NCI-H446 treated with DMSO at 0.1 percent for 48 hours (cell line): ENCODE measurements at places on chromosomes 2 and 18.

GRCh38 chr2:218861645-218862318, 2.2 kb downstream of the WNT6 start:
- DNase-seq, result no peak

DNA sequence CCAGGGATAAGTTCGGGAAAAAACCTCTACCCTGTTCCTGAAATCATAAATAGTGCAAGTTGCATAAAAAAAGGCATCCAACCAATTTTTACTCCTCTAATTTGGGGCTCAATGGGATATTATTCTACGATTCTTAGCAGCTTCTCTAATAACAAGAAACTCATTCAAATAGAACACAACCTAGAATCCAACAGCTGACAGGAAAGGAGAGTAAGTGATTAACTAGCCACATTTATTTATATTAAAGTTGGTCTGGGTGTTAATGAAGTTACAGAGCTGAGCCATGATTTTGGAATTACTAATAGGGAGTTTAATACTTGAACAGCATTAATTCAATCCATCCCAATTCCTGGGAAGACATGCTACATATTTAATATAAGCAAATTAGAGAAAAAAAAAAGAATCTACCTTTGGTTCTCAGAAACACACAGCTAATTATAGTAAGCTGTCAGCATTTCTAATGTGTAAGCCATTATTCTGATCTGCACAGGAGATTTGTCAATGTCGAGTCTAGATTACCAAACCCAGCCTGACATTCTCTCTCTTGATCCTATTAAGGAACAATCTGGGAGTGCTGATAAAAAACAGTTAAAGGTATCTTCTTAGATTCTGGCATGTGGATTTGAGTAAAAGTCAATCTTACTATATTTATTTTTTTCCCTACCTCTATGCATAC, 267.7 kb downstream of the NBAS start:
- no peak for DNase-seq

DNA sequence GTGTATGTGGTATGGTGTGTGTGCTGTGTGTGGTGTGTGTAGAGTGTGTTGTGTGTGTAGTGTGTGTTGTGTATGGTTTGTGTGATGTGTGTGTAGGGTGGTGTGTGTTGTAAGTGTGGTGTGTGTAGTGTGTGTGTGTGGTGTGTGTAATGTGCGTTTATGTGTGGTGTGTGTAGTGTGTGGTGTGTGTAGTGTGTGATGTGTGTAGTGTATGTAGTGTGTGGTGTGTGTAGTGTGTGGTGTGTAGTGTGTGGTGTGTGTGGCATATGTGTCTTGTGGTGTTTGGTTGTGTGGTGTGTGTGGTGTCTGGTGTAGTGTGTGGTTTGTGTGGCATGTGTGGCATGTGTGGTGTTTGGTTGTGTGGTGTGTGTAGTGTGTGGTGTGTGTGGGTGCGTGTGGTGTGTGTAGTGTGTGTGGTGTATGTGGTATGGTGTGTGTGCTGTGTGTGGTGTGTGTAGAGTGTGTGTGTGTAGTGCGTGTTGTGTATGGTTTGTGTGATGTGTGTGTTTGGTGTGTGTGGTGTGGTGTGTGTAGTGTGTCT, 4.0 kb upstream of the RTP5 start:
- DNase-seq, result no peak

DNA sequence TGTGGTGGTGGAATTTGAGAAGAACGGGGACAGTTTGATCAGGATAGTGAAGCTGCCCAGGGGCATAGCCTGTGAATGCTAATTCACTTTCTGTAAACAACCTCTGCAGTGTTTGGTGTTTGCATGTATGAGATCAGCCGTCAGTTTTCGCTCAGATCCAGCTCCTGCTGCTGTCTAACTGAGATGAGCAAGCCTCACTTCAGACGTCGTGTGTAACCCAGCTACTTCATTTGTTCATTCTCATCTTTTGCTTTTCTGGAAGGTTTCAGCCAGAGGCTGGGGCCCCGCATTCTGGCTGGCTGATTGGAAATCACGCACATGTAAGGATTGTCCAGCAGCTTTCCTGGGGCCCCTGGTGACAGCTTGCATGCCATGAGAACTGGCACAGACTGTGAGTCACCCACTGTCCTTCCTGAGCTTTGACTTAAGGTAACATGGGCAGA, 48.9 kb downstream of the LDLRAD4 start:
- DNase-seq, result no peak

GRCh38 chr2:131016826-131017741, 76.2 kb downstream of the FAM168B start:
- no peak for DNase-seq

- DNase-seq, result no peak
Measured at GRCh38 chr2:8009010-8009597, 672.8 kb upstream of the ID2 start.
